ENCODE measurements at places on chromosomes 12 and 14.

DNA sequence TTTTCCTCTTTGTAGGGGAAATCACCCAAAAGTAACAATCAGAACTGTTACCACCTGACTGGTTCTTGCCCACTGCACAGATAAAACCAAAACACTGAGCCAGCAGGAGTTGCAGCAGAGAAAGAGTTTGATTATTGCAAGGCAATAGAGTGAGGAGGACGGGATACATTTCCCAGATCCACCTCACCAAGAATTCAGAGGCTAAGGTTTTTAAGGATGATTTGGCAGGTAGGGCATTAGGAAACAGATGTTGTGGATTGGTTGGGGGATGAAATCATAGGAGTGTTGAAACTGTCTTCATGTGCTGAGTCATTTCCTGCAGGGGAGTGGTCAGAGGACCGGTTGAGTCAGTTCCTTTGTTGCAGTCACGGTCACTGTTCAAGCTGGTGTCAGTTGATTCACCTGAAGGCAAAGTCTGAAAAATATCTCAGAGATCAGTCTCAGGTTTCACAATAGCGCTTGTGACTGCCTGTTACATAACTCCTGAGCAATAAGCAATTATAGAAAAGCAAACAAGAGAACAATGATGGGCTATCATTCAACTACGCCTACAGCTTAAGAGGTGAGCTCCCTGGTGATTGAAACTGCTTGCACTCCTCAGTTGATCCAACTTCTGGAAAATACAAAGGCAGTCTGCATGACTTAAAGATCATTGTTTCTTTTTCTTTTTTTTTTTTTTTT lies 20.3 kb upstream of the AMN1 start:
- peak; percentile 35 for DNase-seq

DNA sequence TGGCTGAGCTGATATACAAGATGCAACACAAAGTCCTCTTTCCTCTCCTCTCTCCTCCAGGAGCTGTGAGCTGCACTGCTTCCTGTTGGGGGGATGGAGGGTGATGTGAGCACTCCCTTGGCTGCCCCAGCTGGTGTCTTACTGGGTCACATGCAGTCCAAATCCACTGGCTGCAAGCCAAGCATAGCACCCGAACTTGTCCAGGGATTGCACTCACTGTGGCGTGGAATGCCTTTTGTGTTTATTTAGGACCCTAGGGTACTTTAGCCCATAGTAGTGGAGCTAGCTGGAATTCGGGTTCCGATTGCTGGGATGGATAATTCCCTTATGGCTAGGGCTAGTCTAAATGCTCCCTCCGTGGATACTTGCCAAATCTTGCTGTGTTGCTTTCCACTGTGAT lies 424.9 kb upstream of the SYT1 start:
- no peak for DNase-seq

GRCh38 chr12:113040722-113041171 lies 15.8 kb upstream of the DTX1 start:
- DNase-seq: no peak

DNA sequence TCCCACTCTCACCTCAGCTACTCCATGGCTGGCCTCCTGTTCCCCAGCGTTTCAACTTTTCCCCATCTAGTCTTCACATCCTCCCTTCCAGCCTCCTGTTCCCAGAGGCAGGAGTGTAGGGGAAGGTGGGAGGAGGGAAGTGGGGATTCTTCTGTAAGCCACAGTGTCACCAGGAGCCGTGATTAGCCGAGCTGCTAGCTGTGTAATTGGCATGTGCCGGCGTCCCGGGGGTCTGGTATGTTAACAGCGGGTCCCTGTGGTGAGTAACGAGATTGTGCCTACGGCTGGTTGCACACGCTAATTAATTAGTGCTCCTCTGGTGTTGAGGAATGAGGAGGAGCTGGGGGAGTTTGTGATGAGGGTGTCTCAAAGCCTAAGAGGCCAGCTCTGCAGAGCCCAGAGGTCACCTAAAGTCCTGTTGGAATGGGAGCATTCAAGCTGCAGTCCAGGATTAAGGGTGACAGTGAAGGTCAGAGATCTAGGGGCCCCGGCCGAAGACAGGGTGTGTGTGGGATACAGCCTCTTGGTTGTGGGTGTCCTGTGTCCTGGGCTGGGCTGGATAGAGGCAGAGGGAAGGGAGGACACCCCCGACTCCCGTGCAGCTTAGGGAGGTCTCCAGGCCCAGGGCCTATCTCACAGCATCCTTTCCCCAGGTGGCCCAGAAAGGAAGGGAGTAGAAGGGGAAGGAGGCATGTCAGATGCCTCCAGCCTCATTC lies 10.0 kb upstream of the CALCOCO1 start:
- DNase-seq: no peak

DNA sequence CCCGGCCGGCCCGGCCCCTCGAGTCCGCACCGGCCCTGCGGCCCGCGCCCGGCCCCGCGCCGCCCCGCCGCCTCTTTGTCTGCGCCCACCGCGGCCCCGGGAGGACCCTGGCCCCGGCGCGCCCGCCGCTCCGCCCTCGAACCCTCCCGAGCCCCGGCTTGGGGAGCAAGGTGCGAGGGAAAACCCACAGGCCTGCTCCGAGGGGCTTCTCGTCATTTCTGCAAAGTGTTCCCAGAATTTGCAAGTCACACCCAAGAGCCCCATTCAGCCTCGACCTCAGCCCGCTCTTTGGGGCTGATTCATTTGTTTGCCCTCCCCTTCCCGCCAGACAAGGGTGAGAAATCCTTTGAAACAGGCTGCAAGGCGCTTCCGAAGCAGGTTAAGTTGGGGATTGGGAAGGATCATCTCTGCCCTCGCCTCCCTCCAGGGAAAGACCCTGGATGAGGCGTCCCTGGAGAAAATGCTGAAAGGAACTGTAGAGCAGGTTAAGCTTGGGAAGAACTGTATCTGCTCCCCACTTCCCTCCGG lies 325 bp upstream of the CLIP1 start:
- DNase-seq: no peak

DNA sequence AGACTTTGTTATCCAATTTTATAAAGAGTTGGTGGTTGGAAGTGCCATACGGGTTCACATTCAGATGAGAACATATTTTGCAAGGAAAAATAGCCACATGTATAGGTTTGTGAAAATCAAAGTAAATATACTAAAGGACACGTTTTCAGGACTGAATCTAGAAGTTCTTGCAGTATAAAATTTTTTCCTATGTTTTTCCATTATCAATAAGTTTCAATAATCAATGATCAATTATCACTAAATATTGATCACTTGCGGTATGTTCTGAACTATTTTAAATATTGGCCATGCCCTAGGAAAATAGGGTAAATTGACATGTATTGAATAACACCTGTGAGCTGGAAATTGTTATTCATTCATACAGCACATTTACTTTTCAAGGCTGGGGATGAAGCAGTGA lies 25.9 kb downstream of the ALG10B start:
- no peak for DNase-seq

- DNase-seq: no peak
Observed at GRCh38 chr14:61930101-61930857, 168.1 kb downstream of the SNAPC1 start.

GRCh38 chr14:105139831-105140239 lies 28.7 kb downstream of the JAG2 start:
- no peak for DNase-seq

- no peak for DNase-seq
Observed at GRCh38 chr12:109944561-109945359, 44.7 kb downstream of the TCHP start.

- DNase-seq: no peak
Observed at GRCh38 chr12:115468087-115468510, 784.1 kb upstream of the TBX3 start.

DNA sequence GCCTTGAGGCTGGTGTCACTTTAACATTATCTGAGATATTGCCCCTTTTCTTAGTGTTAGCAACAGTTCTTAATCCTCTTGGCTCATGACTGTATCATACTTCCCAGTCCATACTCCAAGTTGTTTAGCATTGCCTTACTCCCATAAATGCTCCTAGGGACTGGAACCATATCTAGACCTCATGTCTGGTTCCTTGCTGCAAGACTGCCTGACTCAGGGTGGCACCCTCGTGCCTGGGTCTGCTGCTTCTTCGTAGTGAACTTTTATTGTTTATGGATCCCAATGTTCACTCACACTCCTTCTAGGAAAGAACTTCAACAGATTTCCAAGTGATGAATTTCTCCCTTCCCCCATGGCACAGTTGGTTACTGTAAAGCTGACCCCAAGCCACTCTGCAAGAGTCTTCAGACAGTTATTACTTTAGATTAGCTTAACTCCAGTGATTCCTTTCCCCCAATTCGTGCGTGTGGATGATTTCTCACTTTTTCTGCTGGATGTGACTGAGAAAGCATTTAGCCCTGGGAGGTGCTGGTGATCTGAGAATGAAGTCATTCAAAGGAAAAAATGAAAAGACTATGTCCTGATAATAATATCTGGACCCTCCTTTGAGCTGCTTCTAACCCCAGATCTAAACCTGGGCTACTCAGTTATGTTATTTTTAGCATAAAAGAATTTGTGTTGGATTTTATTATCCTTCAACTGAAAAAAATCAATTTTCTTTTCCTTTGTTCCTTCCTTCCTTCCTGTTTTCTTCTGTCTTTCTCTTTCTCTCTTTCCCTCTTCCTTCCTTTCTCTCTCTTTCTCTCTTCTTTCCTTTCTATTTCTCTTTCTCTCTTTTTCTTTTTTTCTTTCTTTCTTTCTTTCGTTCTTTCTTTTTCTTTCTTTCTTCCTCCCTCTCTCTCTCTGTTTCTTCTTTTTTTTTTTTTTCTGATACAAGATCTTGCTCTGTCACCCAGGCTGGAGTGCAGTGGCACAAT lies 47.5 kb upstream of the PPP1R12A start:
- DNase-seq: no peak

DNA sequence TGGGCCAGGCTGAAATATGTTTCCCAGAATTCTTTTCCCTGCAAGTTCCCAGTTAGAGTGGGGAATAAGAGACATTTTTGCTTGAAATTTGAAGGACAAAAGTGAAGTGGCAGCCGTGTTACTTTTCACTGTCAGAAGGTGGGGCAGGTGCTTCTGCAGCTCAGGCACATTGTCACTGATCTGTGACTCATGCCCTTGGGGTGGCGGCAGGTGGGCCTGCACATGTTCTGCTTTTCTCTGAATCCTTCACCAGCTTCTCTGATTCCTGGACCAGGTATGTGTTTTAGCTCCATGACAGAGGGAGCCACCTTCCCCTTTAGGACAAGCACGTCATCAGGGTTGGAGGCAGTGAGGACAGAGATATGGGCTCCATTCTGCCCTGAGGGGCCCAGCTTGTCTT lies 11.7 kb upstream of the KCNA5 start:
- no peak for DNase-seq

DNA sequence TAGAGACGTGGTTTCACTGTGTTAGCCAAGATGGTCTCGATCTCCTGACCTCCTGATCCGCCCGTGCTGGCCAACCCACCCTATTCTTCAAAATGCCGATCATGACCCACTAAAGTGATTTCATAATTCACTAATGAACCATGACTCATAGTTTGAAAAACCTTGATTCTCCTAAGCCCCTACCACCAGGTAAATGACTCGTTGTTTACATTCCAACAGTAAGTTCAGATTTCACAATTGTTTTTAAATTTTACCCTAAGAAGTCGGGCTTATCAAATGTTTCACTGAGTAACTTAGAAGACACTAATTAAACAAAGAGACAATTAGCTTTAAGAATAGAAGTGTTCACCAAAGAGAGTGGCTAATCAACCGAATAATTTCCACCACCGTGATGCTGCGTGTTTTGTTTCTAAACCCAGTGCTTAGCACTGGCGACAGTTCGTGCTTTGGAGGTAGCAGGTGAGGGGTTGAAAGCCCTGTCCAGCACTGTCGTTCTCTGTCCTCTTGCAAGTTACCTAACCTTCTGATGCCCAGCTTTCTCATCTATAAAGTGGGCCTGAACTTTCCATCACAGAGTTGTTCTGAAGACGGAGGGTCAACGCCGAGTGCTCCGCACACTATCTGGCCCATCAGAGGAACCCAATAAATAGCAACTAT lies 136.5 kb downstream of the NTF3 start:
- no peak for DNase-seq

- DNase-seq: no peak
Observed at GRCh38 chr12:96698965-96699364, 208.1 kb upstream of the NEDD1 start.

DNA sequence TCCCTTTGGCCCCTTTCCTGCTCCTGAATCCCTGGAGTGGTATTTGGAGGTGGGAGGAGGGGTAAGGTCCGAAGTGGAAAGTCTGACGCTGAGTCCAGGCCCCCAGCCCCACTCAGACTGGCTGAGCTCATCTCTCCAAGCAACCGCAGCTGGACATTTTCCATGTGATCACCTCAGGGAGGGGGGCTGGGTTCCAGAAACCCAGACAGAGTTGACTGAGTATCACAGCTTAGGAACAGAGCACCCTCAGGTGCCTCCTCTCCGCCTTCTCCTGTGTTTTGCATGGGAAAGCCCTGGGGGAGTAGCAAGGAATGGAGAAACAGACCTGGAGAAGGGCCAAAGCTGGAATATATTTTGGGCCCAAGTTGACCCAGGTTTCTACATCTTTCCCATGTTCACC lies 8.0 kb upstream of the ITGA5 start:
- DNase-seq: no peak

GRCh38 chr12:98329589-98329988 lies 185.8 kb upstream of the TMPO start:
- no peak for DNase-seq

GRCh38 chr14:30333934-30334333 lies 225.0 kb upstream of the G2E3 start:
- no peak for DNase-seq

- no peak for DNase-seq
Observed at GRCh38 chr12:52216807-52217206, 16.2 kb upstream of the KRT7 start.

DNA sequence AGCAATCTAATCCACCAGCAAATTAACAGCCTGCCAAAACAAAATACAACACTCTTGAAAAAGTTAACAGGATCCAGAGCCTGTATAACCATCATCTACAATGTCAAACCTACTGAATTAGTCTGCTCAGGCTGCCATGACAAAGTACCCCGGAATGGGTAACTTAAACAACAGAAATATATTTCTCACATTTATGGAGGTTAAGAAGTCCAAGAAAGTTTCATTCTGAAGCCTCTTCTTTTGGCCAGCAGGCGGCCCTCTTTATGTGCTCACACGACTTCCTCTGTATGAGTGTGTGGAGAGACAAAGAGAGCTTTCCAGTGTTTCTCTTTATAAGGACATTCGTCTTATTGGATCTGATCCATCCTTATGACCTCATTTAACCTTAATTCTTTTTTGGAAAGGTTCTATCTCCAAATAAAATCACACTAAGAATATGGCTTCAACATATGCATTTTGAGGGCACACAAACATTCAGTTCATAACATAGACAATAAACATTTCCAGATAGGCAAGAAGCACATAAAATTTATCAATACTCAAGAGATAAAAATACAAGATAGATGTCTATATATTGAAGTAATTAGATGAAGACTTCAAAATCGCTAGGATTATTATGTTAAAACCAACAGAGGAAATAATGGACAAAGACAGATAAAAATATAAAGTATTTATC lies 5.9 kb upstream of the RERG start:
- no peak for DNase-seq

DNA sequence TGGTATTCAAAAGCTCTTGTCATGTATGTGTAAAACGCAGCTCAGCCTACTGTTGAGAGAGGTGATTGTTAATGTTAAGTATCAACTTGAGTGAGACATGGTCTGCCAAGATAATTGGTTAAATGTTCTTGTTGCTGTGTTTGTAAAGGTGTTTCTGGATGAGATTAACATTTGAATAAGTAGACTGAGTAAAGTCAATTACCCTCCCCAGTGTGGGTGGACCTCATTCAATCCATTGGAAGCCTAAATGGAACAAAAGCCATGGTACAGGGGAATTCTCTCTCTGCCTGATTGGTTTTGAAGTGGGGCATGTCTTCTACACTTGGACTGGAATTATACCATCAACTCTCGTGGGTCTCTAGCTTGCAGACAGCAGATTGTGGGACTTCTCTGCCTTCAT lies 63.8 kb upstream of the RERGL start:
- no peak for DNase-seq

GRCh38 chr12:99901181-99901580 lies 83.6 kb downstream of the ANKS1B start:
- no peak for DNase-seq
